ENCODE measurements at places on chromosomes 1 and 21. TPM values are rescaled to one million over a fixed set of nuclear protein-coding genes. Genes with fewer than 3 reads are reported as not detected.

SAMSN1 gene
- 16.4 TPM for total RNA-seq

BNIPL gene
- total RNA-seq, result 7.8 TPM

NOS1AP gene
- total RNA-seq, result 5.3 TPM

GPX7 gene
- total RNA-seq, result 9.6 TPM

ZSWIM5 gene
- 5.2 TPM for total RNA-seq

PLA2G2D gene
- total RNA-seq, result not detected

ZBTB8A gene
- 12.0 TPM for total RNA-seq

KMO gene
- total RNA-seq, result 12.9 TPM

C4BPB gene
- total RNA-seq, result 4.1 TPM

KRTAP10-3 gene
- total RNA-seq, result not detected

- DNase-seq, result no peak
These were observed 68.4 kb upstream of the IPO9 start for GRCh38 chr1:201760516-201760915.

- DNase-seq, result no peak
These were observed 75.4 kb downstream of the PLD5 start for GRCh38 chr1:242448910-242449645.

DNA sequence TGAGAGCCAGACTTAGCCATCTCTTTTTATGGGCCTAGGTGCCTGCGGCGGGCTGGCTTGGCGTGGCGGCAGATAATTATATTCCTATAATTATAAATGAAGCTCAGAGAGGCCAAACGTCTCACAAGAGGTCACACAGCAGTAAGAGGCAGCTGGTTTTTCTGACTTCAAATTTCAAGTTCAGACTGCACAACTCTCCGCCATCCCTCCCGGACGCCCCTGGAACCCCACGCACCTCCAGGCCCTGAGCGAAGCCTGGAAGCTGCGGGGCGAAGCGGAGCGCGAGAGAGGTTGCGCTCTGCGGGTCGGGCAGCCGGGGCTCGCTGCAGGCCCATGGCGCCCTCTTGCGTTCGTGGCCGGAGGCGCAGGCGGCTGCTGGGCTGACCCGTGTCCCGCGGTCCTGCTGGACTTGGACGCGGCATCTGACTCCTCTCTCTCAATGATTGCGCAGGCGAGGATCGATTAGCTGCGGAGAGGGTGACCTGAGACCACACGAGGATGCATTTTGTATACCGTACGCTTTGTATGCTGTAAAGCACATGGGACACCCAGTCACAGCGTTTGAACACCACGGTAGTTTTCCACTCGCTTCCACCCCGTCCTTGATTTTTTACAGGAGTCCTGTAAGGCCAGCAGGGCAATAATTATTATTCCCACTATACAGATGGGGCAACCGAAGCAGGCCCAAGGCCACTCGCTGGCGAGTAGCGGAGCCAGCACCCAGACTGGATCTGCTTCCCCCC is 272.7 kb downstream of the FOXD2 start:
- peak; percentile 76 for DNase-seq

DNA sequence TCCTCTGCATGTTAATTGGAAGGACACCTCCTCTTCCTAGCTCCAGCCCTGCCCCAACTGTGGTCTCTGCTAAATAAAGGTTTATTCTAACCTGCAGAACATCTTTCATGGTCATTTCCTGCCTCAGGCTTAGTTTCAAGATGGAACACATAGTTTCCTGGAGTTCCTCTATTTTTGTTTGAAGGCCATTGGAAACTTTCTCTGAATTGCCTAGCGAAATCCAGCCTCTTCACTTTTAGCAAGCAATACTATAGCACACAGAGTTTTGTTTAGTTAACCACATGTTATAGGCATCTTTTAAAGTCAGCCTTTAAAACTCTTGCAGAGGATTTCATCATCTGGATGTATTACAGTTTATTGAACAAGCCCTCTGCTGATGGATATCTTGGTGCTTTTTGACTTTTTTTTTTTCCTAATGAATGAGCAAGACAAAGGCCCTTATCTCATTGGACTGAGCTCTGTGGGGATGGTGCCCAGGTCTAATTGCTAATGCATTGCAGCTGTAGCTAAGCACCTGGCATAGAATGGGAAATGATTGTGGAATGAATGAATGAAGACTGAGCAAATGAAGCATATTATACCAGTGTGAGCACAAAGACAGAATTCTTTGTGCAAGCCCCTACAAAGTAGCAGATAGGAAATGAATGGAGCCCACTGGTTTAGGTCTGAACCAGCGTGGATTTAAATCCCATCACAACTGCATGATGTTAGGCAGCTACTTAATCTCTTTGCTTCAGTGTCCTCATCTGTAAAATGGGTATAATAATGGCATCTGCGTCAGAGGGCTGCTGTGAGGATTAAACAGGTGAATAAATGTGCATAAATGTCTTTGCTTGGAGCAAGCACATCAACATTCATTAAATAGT is 641 bp upstream of the CFAP107 start:
- DNase-seq, result no peak

- no peak for DNase-seq
These were observed 3.9 kb downstream of the SH2D5 start for GRCh38 chr1:20728371-20729154.

DNA sequence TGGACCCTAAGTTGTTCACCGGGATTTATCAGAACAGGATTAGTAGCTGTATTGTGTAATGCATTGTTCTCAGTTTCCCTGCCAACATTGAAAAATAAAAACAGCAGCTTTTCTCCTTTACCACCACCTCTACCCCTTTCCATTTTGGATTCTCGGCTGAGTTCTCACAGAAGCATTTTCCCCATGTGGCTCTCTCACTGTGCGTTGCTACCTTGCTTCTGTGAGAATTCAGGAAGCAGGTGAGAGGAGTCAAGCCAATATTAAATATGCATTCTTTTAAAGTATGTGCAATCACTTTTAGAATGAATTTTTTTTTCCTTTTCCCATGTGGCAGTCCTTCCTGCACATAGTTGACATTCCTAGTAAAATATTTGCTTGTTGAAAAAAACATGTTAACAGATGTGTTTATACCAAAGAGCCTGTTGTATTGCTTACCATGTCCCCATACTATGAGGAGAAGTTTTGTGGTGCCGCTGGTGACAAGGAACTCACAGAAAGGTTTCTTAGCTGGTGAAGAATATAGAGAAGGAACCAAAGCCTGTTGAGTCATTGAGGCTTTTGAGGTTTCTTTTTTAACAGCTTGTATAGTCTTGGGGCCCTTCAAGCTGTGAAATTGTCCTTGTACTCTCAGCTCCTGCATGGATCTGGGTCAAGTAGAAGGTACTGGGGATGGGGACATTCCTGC is 3.9 kb upstream of the OLFML3 start:
- no peak for DNase-seq

DNA sequence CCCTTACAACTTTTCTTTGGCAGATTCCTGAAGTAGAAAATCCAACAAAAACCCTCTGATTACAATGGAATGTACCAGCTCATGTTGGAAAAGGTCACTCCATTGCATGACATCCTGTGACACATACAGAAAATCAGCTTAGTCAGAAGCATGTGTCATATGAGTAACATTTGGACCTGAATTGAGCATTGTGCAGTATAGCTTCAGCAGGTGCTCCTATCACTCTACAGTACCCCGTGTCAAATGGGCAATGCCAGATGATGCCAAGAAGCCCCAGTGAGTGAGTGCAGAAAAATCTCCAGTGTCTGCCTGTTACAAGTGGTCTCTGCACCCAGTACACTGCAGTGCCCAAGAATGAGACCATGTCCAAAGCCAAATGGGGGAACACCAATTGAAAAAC is 129.7 kb upstream of the RUNX1 start:
- no peak for DNase-seq

DNA sequence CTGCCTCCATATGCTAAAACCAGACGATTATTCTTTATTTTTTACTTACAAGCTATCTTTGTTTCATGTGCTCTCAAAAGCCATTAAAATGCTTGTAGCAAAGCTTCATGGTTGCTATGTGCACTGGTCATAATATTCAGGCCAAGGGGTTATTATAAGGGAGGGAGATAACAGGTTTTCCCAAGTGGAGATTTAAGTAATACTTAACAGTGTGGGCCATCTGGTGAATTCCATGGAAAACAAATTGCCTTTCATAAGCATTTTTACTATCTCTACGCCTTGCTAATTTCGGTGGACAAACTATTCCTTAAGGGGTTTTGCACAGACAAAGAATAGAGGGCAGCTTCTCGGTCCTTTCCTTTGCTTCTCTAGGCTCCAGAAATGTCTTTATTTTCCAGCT is 137.8 kb downstream of the NUF2 start:
- no peak for DNase-seq

DNA sequence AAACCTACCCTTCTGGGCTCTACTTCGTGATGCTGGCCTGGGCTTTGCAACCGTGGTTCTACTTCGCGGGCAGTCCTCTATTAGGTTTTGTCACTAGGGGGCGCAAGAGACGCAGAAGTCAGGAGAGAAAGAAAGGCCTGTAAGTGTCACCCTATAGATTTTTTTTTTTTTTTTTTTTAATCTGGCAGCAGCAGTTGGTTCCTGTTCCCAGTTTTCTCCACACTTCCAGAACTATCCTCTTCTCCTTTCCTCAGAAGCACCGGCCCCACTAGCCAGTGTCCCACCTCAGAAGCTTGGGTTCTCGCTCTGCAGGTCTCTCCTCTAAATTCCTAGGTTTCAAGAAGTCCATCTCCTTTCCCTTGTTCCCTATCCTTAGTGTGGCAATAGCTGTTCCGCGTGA is 9.1 kb upstream of the LCE2D start:
- DNase-seq, result no peak

DNA sequence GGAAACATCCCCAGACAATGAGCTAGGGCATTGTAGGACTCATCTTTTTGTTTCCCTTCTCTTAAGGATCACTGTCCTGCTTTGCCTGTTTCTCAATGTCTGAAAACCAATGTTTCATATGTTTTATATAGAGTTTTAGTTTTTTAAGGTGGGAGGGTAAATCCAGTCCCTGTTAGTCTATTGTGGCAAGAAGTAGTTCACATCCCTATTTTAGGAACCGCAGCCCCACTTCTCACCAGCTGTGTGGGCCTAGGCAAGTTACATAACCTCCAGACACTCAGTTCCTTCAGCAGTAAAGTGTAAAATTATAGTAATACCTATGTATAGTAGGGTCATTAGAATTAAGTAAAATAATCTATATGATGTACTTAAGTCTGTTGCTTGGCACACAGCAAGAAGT is 105.8 kb upstream of the WLS start:
- DNase-seq, result peak; percentile 32

DNA sequence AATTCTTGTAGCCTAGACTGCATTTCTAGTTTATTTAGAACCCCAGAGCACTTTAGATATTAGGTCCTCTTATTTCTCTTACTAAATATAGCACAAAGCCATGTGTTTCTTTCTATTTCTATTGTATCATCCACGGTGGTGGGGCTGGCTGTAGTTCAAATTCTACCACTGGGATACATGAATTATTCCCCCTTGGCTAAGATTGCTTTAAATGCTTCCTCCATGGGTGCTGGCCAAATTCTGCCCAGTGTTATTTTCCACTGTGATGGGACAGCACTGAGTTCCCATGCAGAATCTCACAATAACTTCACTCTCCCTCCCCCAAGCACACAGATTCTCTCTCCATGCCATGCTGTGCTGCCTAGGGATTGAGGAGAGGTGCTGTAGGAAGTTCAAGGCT is 41.5 kb upstream of the GBP6 start:
- no peak for DNase-seq

- no peak for DNase-seq
These were observed 609 bp downstream of the RWDD2B start for GRCh38 chr21:29018540-29018939.

DNA sequence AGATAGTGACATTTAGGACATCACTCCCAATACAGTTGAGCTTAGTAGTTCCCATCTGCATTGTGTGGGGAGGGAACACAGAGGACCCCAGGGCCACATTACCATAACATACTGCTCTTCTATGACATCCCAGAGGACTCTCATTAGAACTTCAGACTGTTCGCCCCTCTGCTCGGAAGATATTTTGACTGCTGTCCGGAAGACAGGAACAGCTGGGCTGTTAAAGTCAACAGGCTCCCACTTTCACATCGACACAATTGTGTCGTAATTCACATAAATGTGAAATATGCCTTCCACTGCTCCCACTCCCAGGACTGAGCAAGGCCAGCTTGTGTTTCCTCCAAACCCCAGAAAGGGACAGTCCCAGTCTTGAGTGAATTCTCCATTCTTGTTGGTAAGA is 158.4 kb downstream of the SEC16B start:
- DNase-seq, result no peak

- no peak for DNase-seq
These were observed 56.2 kb downstream of the PEX14 start for GRCh38 chr1:10530756-10531495.

DNA sequence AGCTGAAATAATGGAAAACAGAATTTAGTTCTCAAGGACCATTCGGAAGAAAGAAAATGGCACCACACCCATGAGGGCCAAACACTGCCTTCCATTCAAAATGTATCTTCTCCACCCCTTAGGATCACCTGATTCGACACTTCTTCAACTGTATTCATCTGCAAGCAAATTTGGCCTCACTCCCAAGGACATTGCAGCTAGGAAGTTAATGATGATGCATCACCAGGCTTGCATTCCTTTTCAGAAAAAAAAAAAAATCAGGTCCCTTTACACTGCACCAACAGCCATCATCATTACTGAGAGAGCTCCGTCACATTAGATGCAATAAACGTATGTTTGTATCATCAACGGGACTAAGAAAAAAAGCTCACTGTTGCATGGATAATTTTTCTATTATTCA is 368.3 kb downstream of the PCP4 start:
- DNase-seq, result no peak

- no peak for DNase-seq
These were observed 266.3 kb upstream of the OLFM3 start for GRCh38 chr1:102262994-102263393.

DNA sequence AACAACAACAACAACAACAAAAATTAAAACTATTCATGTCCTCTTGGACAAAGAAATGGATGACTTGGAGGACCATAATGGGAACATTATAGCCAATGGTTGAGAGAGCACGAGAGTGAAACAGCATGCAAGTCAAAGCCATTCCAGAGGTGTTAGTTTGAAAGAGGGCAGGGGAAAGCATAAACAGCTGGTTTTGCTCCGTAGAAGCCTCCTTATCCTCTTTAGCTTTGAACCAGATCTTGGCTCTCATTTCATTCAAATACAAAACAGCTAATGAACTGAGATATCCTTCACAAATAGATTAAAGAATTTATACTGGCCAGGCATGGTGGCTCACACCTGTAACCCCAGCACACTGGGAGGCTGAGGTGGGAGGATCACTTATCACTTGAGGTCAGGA is 8.7 kb upstream of the SMG7 start:
- no peak for DNase-seq

DNA sequence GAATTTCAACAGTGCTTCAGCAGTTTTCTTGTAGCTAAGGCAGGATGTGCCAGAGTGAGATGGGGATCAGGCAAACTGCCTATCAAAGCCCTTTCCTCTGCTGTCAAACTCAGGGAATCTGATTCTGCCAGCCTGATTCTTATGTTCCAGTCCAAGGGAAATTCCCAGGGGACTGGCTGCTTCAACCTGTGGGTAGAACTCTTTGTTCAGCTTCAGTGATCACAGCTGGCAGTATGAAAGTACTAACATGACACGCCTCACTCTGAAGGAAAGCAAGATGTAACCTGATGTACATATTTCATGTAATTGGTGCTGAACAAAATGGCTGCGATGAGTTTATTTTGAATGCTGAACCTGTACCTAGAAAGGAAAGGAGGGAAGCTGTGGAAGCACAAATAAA is 40.1 kb upstream of the SLC5A9 start:
- DNase-seq, result no peak
